Stimulated activated CD8-positive, alpha-beta memory T cell treated with anti-CD3 and anti-CD28 coated beads, Interleukin-15, amount 100 ng/mL, for 4 hours (primary cell): ENCODE measurements at places on chromosomes 13 and 19.

GRCh38 chr13:88761145-88761544 lies 1090.0 kb downstream of the SLITRK5 start:
- no peak for DNase-seq

GRCh38 chr19:19997656-19998268 lies 41.5 kb downstream of the ZNF682 start:
- DNase-seq, result no peak

- DNase-seq, result no peak
Observed at GRCh38 chr13:50535050-50535449, 308.4 kb downstream of the DLEU7 start.

DNA sequence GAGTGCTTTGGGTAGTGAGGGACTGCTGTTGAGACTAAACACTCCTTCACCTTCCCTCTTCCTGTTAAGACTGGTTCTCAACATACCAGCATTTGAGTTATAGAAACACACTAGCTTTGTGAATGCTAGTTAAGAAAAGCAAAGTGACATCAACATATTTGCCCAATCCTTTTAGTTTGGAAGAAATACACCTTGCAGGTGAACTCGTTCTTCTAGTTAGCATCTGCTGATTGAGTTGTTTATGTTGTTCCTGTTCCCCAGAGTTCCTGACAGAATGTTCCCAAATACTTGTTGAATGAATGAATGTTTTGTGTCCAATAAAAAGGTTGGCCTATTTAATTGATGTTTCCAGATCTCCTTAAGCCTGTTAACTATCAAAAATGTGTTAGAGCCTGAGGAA lies 7.1 kb downstream of the LMO7 start:
- DNase-seq, result no peak

- no peak for DNase-seq
Observed at GRCh38 chr19:3547767-3548282, 8.9 kb downstream of the TEKTIP1 start.

- no peak for DNase-seq
Observed at GRCh38 chr19:38061294-38061693, 154.3 kb downstream of the SIPA1L3 start.

- DNase-seq, result no peak
Observed at GRCh38 chr19:50565984-50566903, 2.0 kb downstream of the LRRC4B start.

DNA sequence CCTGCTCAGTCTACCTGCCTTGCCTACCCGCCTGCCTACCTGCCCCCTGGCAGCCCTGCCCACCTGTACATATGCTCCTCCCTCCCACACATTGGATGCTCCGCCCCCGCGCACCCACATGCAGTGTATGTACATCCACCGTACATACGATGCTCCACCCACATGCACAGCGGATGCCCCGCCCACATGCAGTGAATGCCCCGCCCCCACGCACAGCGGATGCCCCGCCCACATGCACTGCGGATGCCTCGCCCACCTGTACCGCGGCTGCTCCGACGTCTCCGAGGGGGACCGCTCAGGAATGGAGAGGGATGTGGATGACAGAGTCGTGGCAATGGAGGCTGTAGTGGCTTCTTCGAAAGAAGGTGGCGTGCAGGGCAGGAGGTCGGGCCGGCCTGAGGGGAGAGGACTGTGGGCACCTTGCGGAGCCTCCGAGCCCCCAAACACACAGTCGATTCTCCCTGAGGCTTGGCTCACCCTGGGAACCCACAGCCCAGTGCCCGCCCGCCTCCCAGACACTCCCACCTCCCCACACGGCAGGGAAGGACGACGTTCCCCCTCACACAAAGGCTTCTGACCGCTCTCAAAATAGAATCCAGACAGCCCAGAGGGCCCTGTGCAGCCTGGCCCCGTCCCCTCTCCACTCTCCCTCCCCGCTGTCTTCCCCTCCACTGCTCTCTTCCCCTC lies 16.5 kb upstream of the CACTIN start:
- DNase-seq, result no peak

DNA sequence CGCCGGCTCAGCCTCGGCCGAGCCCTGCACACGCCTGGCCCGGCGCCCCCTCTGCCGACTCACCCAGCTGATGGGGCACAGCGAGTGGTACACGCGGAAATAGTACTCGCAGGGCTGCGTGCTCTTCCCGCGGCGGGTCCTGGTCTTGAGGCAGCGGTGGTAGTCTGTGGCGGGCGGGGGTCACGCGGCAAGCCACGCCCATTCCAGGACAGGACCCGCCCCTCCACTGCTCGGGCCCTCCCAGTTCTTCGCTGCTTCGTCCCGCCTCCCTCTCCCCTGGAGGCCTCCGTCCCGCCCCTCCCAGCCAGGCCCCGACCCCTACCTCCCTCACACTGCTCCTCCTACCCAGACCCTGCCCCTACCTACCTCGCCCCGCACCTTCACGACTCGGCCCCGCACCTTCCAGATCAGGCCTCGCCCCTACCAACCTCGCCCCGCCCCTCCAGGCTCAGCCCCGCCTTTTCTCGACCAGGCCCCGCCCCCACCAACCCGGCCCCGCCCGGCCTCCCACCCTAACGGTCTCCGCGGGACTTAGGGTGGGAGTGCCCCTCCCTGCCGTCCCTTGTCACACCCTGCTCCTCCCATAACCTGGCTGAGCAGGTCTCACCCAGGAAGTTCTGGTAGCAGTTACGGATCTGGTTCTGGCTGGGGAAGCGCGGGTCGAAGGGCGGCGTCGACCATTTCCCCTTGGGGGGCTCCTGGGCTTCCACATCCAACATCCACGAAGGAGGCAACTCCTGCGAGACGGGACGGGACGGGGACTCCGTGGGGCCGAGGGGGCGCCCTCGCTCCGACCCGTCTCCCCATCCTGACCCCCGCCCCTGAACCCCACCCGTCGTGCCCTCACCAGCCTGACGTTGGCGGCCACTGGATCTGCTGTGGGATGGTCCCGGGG lies 469 bp downstream of the COX6B2 start:
- DNase-seq, result no peak

GRCh38 chr13:43033038-43033437 lies 9.7 kb downstream of the DNAJC15 start:
- no peak for DNase-seq

- no peak for DNase-seq
Observed at GRCh38 chr13:42720113-42720857, 61.1 kb upstream of the FAM216B start.

- DNase-seq, result no peak
Observed at GRCh38 chr19:4059453-4059871, 7.2 kb downstream of the ZBTB7A start.

DNA sequence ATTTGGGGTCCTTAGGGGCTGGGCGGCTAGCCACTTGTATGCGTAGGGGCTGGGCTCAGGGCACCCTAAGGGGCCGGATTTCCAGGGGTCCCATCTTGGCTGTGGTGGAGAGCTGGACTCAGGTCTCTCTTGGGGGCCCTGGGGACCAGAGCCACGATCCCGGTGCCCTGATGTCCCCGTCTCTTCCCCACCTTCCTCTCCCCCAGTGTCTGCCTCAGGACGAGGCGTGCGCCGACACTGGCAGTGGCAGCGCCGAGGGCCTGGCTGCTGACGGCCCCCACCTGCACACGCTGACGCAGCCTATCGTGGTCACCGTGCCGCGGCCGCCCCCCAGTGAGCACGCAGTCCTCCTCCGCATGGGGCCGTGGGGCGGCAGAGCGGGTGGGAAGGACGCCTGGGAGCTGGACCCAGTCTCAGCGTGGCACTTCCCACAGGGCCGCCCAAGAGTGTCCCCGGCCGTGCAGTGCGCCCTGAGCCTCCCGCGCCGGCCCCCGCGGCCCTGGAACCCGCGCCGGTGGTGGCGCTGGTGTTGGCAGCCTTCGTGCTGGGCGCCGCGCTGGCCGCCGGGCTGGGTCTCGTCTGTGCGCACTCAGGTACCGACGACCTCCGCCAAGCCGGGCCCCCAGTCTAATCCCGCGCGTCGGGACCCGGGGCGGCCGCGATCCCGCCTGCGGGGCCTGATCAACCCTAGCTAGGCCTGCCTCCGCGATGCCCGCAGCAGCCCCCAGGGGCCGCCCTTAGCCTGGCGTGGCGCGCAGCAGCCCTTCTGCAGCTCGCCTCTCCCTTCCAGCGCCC lies 2.7 kb upstream of the SNAPC2 start:
- DNase-seq, result no peak

- no peak for DNase-seq
Observed at GRCh38 chr13:64414381-64414780, 2815.8 kb downstream of the PCDH9 start.

- no peak for DNase-seq
Observed at GRCh38 chr19:50482271-50482855, 5.7 kb upstream of the GARIN5A start.

- no peak for DNase-seq
Observed at GRCh38 chr19:54186934-54187381, 2.4 kb downstream of the MBOAT7 start.

- no peak for DNase-seq
Observed at GRCh38 chr19:49858088-49858985, 7.4 kb downstream of the PTOV1 start.

GRCh38 chr19:33865306-33865705 lies 68.6 kb downstream of the KCTD15 start:
- DNase-seq, result no peak

GRCh38 chr19:6138066-6138465 lies 2.6 kb downstream of the ACSBG2 start:
- no peak for DNase-seq

GRCh38 chr19:29819986-29820385 lies 8.2 kb downstream of the CCNE1 start:
- no peak for DNase-seq

DNA sequence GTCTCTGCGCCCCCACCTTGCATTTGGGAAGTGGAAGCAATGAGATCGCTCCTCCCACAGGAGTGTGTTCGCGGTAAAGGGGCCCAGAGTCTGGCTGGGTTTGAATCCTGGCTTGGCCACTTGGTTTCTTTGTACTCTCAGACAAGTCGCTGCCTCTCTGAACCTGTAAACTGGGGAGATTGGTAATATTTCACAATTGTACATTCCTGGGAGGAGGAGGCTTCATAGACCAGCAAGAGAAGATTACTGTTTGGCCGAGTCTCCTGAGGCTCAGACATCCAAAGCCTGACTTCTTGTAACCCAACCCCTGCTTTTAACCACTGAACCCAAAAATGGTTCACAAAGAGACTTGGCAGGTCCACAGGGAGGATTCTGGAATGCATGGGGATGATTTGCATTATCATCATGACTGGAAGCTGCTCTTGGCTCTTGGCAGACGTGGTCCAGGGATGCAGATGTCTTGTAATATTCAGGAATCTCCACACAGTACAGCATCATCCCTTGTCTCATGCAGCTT lies 13.6 kb upstream of the STRN4 start:
- DNase-seq, result no peak

- no peak for DNase-seq
Observed at GRCh38 chr13:49454388-49455006, 10.4 kb downstream of the SETDB2 start.

DNA sequence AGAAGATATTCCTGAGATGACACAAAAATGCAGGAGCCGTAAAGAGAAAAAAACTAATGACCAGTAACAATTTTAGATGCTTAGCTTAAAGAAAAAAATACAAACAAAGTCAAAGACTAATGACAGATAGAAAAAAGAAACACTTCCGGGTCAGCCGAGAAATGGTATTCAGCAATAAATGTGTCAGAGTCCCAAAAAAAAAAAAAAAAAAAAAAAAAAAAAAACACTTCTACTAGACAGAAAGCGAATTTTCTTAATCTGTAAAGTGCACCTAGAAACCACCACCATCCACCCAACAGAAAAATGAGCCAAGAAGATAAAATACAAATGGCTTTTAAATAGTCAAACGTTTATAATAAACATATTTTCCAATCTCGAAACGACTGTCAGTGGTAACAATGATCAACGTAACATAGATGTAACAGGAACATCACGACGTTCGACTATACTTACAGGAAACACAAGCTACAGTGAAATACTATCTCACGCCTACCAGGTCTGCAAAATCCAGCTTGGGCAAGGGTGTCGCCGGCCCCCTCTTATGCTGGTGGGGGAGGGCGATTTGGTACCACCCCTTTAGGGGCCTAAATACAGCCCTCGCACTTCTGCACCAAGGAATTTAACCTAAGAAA lies 10.6 kb downstream of the ABHD17A start:
- no peak for DNase-seq

DNA sequence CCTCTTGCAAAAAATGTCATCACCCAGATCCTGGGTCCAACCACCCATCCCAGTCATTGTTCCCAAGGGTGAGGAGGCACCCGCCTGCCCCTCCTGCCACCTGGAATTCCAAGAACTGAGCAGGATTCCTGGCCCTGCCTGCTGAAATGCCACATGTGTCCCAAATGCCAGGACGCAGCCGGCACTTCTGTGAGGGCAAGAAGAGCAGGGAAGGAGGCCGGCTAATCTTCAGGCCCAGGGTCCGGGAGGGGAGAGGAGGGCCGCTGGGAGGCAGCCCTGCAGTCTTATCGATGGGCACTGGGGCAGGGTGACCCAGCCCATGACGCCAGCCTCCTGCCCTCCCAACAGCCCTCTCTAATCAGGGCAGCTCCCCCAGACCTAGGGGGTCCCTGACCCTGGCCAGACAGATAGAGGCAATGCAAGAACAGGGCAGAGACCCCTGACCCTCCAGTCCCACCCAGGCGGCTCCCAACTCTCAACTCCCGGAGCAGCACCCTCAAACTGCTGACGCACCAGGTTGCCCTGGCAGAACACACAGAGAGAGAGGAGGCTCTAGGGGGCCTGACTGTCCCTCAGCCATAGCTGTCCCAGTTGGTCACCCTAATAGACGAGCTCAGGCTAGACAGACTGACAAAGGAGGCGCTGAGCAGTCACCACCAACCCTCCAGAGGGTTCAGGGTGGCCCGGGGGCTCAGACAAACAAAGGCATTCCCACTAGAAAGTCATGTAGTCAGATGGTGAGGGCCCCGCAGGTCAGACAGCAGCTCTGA lies 1.5 kb downstream of the MFSD12 start:
- DNase-seq, result no peak

DNA sequence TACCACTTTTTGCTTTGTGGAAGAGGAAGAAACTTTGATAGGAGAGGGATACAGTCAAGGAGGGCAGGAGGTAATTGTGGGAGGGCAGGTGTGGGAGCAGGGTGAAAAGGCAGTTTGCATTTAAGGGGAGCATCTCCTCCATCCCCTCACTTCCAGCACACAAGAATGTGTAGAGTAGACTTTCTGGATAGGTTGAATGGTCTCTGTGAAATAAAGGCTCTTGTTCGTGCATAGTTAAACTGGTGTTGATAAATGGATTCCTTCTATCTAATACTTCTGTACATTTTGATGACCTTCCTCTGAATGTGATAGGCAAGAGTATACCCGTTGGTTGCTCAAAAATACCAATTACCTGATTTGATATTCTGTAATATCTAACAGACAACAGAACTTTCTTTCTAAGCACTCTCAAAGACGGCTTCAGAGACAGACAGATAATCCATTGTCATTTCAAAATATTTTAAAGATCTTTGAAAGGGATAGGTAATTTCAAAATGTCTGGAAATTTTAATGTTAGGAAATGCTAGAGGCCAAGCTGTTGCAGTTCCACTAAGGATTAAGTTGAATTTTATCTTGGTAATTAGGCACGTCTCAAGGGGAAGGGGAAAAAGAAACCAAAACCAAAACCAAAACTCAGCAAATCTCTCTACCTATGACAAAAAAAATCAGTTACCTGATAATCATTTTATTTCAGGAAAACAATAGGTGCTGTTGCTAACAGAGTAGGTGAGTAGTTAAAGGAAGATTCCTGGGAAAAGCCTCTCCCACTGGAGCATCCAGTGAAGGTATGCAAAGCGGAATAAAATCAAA lies 302.6 kb downstream of the COG6 start:
- no peak for DNase-seq

- DNase-seq, result no peak
Observed at GRCh38 chr13:105442040-105442439, 1093.4 kb downstream of the EFNB2 start.
